ENCODE measurements at places on chromosomes 4 and X. TPM values are rescaled to one million over a fixed set of nuclear protein-coding genes. Genes with fewer than 3 reads are reported as not detected.

PABPC1L2B gene
- total RNA-seq = not detected

RWDD4 gene
- total RNA-seq = 15.4 TPM

HAND2 gene
- total RNA-seq = 38.4 TPM

DCX gene
- not detected for total RNA-seq

CXCL3 gene
- 5.2 TPM for total RNA-seq

MAGEB2 gene
- not detected for total RNA-seq

CXorf58 gene
- total RNA-seq = 0.27 TPM

SATL1 gene
- 0.32 TPM for total RNA-seq

SLITRK4 gene
- total RNA-seq = not detected

TASL gene
- total RNA-seq = 1.6 TPM

CA5B gene
- 5.2 TPM for total RNA-seq

RTL5 gene
- 1.3 TPM for total RNA-seq

HGFAC gene
- total RNA-seq = not detected

CT45A10 gene
- total RNA-seq = not detected

MMRN1 gene
- total RNA-seq = 11.1 TPM

TCEAL6 gene
- total RNA-seq = not detected

IL3RA gene
- total RNA-seq = 7.1 TPM

KLF8 gene
- 2.3 TPM for total RNA-seq

EXOC1L gene
- not detected for total RNA-seq

ANXA3 gene
- 17.1 TPM for total RNA-seq

REELD1 gene
- total RNA-seq = not detected

ARSH gene
- not detected for total RNA-seq

THOC2 gene
- total RNA-seq = 81.6 TPM

FAM9C gene
- not detected for total RNA-seq

GPRIN3 gene
- total RNA-seq = 21.4 TPM

EDNRA gene
- total RNA-seq = not detected

TLR3 gene
- 8.7 TPM for total RNA-seq

CYP2U1 gene
- total RNA-seq = 3.5 TPM

PLAC8 gene
- 447 TPM for total RNA-seq

TMEM129 gene
- total RNA-seq = 66.1 TPM

MXRA5 gene
- total RNA-seq = 29.1 TPM

DDX53 gene
- not detected for total RNA-seq

DIPK2B gene
- 2.3 TPM for total RNA-seq

USP27X gene
- 0.40 TPM for total RNA-seq

TCEAL7 gene
- 2.8 TPM for total RNA-seq

USP9X gene
- 118 TPM for total RNA-seq

ADAMTS3 gene
- total RNA-seq = not detected

DRD5 gene
- total RNA-seq = not detected
